ENCODE measurements at places on chromosomes 7 and 10.

GRCh38 chr7:18086165-18087025, 58.7 kb upstream of the PRPS1L1 start:
- H3K36me3 ChIP-seq: no peaks in the 10 kb centered on the region
- H3K27ac ChIP-seq: no peak overlapping the region
- DNase-seq: no peak
- peak overlapping the region; percentile 42 for H3K4me3 ChIP-seq
- H3K27me3 ChIP-seq: peaks cover 57% of the 10 kb centered on the region
- H3K4me1 ChIP-seq: peaks cover 2% of the 10 kb centered on the region

GRCh38 chr10:3407208-3407607, 234.6 kb upstream of the PITRM1 start:
- H3K36me3 ChIP-seq: no peaks in the 10 kb centered on the region
- H3K4me3 ChIP-seq: no peak overlapping the region
- H3K27me3 ChIP-seq: peaks cover 3% of the 10 kb centered on the region
- no peak for DNase-seq
- no peak overlapping the region for H3K27ac ChIP-seq

GRCh38 chr10:26800468-26800867, 60.3 kb downstream of the ABI1 start:
- H3K27ac ChIP-seq: no peak overlapping the region
- no peak overlapping the region for H3K4me3 ChIP-seq
- peaks cover 37% of the 10 kb centered on the region for H3K36me3 ChIP-seq
- peaks cover 41% of the 10 kb centered on the region for H3K4me1 ChIP-seq

GRCh38 chr7:98240961-98241673, 10.9 kb downstream of the TECPR1 start:
- peak overlapping the region; percentile 19 for H3K27ac ChIP-seq
- H3K4me3 ChIP-seq: no peak overlapping the region
- DNase-seq: peak; percentile 30
- H3K4me1 ChIP-seq: no peaks in the 10 kb centered on the region
- peaks cover 44% of the 10 kb centered on the region for H3K36me3 ChIP-seq

GRCh38 chr7:57343901-57344622, 105.9 kb upstream of the ZNF716 start:
- no peaks in the 10 kb centered on the region for H3K36me3 ChIP-seq
- no peak overlapping the region for H3K4me3 ChIP-seq
- H3K27ac ChIP-seq: no peak overlapping the region
- H3K4me1 ChIP-seq: no peaks in the 10 kb centered on the region

DNA sequence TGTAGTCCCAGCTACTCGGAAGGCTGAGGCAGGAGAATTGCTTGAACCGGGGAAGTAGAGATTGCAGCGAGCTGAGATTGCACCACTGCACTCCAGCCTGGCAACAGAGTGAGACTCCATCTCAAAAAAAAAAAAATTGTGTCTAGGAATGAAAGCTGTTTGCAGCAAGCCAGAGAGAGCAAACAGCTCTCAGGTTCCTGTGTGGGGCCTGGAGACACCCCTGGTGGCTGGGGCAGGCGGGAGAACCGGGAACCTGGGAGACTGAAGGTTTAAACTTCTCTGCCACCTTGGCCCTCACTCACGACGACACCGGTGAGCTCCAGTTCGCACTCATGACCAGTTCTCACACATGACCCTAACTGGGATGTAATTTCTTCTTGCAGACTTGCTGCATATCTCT, 13.2 kb upstream of the UNCX start:
- no peak for DNase-seq
- H3K27me3 ChIP-seq: peaks cover 42% of the 10 kb centered on the region
- no peak overlapping the region for H3K4me3 ChIP-seq
- H3K36me3 ChIP-seq: no peaks in the 10 kb centered on the region

GRCh38 chr10:50653142-50653541, 29.4 kb upstream of the SGMS1 start:
- no peak overlapping the region for H3K4me3 ChIP-seq
- H3K4me1 ChIP-seq: peaks cover 16% of the 10 kb centered on the region
- H3K27me3 ChIP-seq: no peaks in the 10 kb centered on the region
- H3K36me3 ChIP-seq: no peaks in the 10 kb centered on the region
- peak; percentile 23 for DNase-seq

DNA sequence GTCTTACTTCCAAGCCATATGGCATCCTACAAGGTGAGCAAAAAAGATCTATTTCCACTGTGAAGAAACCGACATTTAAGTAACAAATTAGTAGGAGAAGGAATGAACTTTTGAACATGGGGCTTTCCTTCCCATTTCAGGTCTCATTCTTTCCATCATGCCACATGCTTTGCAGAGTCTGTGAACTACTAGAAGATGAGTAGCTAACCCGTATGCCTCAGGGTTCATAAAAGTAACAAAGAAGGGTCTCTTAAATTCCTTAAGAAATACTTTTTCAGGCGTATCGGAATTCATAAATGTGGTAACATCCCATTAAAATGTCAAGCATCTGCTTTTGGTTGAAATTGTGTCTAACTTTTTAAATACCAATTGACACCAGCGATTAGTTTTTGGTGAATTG, 81.3 kb upstream of the TNS3 start:
- H3K4me1 ChIP-seq: no peaks in the 10 kb centered on the region
- no peak overlapping the region for H3K4me3 ChIP-seq
- no peak overlapping the region for H3K27ac ChIP-seq
- H3K36me3 ChIP-seq: no peaks in the 10 kb centered on the region

DNA sequence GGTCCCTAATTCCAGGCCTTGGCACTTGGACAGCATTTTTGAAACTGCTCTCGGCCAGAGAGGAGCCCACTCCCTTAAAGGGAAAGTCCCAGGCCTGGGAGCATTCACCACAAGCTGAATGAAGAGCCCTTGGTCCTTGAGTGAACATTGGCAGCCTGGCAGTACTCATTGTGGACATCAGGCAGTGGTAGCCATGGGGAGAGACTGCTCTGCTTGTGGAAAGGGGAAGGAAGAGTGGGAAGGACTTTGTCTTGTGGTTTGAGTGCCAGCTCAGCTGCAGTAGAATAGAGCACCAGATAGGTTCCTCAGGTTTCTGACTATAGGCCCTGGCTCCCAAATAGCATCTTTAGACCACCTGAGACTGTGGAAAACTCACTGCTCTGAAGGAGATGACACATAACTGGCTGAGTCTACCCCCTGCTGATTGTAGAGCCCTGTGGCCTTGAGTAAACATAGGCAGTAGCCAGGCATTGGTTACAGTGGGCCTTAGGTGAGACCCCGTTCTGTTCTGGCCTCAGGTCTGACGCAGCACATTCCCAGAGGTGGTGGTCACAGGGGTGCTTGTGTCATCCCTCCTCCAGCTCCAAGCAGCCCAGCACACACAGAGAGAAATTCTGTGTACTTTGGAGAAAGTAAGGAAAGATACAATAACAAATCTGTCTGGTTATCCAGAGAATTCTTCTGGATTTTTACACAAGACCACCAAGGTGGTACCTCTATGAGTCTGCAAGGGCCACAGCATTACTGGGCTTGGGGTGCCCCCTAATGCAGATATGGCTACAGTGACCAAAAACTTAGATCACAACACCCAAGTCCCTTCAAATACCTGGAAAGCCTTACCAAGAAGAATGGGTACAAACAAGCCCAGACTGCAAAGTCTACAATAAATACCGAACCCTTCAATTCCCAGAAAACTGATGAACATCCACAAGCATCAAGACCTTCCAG, 153.8 kb downstream of the GNAI1 start:
- H3K36me3 ChIP-seq: no peaks in the 10 kb centered on the region
- no peaks in the 10 kb centered on the region for H3K4me1 ChIP-seq
- H3K27me3 ChIP-seq: no peaks in the 10 kb centered on the region

GRCh38 chr7:31890198-31890597, 180.0 kb downstream of the PDE1C start:
- no peaks in the 10 kb centered on the region for H3K36me3 ChIP-seq
- no peak for DNase-seq
- no peak overlapping the region for H3K27ac ChIP-seq
- no peaks in the 10 kb centered on the region for H3K27me3 ChIP-seq
- no peaks in the 10 kb centered on the region for H3K4me1 ChIP-seq

DNA sequence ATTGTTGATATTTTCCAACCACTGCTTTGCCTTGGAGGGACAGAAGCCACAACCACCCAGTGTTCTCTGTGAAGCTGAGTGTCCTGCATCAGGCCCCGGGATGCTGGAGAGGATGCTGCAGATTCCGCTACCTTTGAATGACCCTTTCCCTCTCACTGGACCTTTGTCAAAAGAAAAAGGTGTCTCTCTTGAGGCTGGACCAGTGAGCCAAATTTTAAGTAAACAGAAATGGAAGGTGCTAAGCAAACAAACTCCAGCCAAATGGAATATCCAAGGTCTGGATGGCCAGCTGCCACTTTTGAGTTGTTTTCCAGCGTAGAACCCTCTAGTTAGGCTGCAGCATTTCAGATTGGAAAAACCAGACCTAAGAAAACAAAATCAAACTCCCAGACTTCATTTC, 145.5 kb downstream of the TRIL start:
- no peaks in the 10 kb centered on the region for H3K4me1 ChIP-seq
- no peak overlapping the region for H3K27ac ChIP-seq
- H3K4me3 ChIP-seq: no peak overlapping the region

DNA sequence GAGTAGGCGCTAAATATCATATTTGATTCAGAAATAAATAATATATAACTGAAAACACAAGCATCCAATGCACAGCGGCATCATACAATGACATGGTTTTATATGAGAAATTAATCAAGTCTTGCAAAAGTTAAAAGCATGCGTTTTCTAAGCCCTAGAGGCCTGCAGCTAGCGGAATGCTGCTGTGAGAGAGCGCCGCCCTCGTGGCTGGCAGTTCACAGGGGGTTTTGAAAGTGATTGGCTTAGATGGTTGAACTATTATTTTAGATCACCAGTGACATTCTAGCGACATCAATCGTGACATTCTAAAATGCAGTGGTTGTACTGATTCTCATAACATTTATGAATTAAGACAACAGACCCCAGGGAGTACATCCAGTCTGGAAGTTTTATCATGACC, 235.2 kb upstream of the MGMT start:
- no peaks in the 10 kb centered on the region for H3K27me3 ChIP-seq
- H3K27ac ChIP-seq: no peak overlapping the region
- no peak for DNase-seq
- no peaks in the 10 kb centered on the region for H3K36me3 ChIP-seq
- no peaks in the 10 kb centered on the region for H3K4me1 ChIP-seq

- H3K27me3 ChIP-seq: no peaks in the 10 kb centered on the region
- peak overlapping the region; percentile 54 for H3K27ac ChIP-seq
- H3K4me3 ChIP-seq: no peak overlapping the region
- peaks cover 49% of the 10 kb centered on the region for H3K4me1 ChIP-seq
- no peak for DNase-seq
Measured at GRCh38 chr10:122417667-122418066, 36.8 kb upstream of the ARMS2 start.

DNA sequence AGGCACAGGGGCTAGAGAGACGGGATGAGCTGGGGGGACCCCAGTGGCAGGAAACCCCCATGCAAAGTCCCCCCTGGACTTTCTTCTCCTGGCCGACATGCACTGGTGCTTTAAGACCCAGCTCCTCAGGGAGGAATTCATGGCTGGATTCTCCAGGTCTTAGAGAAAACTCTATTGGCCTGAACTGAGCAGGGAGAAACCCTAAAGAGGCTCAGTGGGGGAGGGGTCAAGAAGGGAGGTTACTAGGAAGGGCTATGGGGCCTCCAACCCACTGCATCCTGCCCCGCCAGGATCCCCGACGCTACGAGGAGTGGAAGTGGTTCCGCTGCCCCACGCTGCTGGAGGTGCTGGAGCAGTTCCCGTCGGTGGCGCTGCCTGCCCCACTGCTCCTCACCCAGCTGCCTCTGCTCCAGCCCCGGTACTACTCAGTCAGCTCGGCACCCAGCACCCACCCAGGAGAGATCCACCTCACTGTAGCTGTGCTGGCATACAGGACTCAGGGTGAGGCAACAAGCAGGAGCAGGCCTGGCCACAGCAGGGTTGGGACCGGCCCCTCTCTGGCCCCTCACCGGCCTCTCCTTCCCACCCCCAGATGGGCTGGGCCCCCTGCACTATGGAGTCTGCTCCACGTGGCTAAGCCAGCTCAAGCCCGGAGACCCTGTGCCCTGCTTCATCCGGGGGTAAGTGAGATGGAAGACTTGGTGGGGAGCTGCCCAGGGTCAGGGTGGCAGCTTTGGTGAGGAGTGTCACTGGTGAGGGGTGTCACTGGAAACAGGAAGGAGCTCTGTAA, 13.8 kb downstream of the ATG9B start:
- peak overlapping the region; percentile 70 for H3K4me3 ChIP-seq
- peak overlapping the region; percentile 94 for H3K27ac ChIP-seq
- H3K4me1 ChIP-seq: peaks cover 80% of the 10 kb centered on the region
- H3K36me3 ChIP-seq: peaks cover 28% of the 10 kb centered on the region
- no peaks in the 10 kb centered on the region for H3K27me3 ChIP-seq
- DNase-seq: peak; percentile 57

DNA sequence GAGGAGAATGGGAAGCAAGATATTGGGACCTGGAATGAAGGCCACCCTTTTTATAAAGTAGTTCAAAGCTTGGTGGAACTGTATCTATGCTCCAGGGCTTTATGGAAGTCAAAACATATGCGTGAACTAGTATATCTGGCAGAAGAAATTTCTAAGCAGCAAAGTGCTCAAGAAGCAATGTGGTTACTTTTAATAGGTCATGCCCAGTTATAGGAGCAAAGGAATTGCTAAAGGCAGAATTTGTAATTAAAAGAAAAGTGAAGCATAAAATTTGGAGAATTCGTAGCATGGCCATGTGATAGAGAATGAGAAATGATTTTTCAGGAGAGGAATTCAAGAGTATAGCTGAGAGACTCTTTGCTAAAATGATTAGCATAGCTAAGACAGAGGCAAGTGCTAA, 1110.4 kb downstream of the XPNPEP1 start:
- H3K4me3 ChIP-seq: no peak overlapping the region
- H3K27me3 ChIP-seq: no peaks in the 10 kb centered on the region
- H3K36me3 ChIP-seq: no peaks in the 10 kb centered on the region
- H3K27ac ChIP-seq: no peak overlapping the region
- no peak for DNase-seq

Measured in activated CD4-positive, alpha-beta T cell treated with anti-CD3 and anti-CD28 coated beads, Interleukin-2, amount 10 ng/mL, durations not matched to agents 7 days and 5 days (primary cell).